ENCODE measurements at places on chromosomes 16 and 17.

DNA sequence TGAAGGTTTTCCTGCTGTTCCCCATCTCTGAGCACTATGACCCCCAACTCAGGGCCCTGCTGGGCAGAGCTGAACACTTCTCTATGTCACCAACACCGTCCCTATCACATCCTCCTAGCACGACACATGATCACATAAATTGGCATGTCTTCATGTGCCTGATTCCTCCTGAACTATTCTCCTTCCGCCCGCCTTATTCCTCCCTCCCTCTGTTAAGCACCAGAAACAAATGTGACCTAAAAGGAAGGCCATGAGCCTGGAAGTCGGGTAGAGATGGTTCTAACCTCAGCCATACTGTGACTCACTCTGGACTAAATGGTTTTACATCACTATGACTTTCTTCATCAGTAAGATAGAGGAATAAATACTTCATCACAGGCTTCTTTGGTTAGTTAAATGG lies 80.8 kb upstream of the DYNLRB2 start:
- DNase-seq: no peak

DNA sequence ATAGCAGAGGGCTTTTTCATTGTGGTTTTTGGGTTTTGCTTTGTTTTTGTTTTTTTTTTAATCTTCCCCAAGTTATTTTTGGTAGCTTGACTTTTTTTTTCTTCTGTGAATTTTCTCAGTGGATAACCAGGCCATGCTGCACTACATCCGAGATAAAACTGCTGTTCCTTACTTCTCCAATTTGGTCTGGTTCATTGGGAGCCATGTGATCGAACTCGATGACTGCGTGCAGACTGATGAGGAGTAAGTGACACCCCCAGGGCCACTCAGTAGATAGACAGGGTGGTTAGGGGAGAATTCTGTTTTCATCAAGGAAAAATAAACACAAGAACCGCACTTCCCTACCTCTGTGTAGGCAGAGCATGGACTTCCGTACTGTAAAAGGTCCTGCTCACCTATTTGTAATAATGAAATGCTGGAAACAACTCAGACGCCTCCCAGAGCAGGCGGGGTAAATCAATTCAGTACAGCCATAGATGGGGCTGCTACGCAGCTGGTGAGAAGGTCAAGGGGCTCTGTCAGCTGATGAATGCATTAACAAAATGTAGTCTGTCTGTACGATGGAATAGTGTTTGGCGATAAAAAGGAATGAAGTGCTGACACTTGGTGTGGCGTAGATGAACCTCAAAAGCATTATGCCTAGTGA lies 28.6 kb downstream of the CLEC16A start:
- DNase-seq: no peak

DNA sequence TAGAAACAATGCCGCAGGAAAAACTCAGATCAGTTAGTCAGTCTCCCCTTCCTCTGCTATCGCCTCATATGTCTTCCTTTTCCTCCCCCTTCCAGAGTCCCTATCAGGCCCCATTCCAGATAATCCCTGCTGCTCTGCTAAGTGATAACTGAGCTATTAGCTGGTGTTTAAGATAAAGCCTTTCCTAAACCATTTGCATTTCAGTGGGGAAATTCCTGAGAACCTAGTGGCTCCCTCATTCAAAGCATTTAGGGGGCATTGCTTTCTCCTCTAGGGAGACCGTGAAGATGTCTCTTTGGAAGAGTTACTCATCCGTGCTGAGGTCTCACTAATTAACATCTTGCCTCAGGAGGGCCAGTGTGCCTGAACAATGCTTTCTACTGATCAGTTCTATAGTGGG lies 401.6 kb downstream of the NPIPA7 start:
- DNase-seq: no peak

DNA sequence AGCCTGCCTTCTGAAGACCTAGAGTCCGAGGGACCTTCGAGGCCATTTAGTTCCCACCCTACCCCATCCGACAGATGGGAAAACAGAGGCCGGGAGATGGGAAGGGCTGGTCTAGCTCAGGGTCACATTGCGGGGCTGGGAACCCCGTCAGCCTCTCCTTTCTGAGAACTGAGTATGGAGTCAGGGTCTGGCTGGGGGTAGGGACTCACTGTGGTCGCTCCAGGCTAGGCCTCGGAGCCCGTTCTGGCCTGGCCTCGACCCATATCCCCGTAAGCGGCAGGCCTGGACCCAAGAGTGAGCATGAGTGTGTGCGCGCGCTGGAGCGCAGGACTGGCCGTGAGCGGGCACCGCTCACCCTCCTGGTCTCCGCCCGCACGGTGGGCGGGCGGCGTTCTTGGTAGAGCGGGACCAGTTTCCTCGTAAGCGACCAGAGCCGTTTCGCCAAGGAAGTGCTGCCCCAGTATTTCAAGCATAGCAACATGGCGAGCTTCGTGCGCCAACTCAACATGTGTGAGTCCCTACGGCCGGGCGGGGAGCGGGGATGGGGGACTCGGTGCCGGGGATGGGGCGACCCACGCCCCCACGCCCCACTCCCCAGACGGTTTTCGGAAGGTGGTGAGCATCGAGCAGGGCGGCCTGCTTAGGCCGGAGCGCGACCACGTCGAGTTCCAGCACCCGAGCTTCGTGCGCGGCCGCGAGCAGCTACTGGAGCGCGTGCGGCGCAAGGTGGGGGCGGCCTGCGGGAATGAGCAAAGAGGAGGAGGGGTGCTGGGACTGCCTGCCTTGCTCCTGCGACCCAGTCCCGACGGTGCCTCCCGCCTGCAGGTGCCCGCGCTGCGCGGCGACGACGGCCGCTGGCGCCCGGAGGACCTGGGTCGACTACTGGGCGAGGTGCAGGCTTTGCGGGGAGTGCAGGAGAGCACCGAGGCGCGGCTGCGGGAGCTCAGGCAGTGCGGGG lies 855 bp downstream of the HSF4 start:
- no peak for DNase-seq

DNA sequence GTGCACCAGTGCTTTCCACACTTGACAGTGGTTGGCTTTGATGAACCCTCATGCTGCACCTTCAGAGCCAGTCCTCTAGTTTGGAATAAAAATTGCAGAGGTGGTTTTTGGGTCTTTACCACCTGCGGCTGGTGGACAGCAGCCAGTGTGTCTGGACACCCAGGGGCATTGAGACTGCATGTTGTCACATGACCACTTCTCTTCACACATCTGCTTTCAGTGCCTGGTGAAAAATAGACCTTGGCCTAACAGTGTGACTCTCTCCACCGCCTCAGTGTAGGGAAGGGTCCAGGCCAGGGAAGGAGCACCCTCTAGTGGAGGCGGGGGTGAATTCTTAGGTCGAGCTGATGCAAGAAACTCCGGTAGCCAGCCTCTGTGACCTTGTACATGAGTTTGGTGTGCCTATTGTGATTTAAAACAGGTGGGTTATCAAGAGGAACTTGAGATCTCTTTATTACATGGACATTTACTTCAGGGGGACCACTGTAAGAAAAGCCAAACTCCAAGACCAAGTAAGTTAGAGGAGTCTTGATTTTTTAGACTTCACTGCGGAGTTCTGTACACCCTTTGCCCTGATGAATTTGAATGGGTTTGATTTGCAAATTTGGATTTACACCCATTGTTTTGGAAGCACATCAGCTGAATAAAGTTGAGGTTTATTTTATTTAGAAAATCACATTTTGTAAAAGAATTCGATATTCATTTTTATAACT lies 17.9 kb downstream of the GOSR2 start:
- peak; percentile 43 for DNase-seq

DNA sequence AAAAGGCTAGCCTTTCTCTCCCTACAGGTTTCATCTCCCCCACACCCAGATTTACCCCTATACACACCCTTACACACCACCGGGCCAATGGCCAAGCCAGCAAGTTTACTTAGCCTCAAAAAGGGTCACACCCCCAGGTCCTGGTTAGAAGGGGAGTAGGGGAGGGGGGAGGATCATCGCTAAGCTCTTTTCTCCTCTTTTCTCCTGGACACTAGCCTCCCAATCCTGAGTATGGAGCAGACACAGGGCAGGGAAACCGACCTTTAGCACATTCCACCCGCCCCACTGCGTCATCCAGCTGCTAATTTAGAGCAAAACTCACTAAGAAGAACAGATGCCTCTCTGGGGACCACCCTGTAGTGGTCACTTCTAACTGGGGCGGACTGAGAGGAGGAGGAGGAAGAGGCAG lies 4.4 kb downstream of the ACLY start:
- no peak for DNase-seq

- DNase-seq: no peak
Measured at GRCh38 chr16:82682767-82683166, 56.0 kb downstream of the CDH13 start.

DNA sequence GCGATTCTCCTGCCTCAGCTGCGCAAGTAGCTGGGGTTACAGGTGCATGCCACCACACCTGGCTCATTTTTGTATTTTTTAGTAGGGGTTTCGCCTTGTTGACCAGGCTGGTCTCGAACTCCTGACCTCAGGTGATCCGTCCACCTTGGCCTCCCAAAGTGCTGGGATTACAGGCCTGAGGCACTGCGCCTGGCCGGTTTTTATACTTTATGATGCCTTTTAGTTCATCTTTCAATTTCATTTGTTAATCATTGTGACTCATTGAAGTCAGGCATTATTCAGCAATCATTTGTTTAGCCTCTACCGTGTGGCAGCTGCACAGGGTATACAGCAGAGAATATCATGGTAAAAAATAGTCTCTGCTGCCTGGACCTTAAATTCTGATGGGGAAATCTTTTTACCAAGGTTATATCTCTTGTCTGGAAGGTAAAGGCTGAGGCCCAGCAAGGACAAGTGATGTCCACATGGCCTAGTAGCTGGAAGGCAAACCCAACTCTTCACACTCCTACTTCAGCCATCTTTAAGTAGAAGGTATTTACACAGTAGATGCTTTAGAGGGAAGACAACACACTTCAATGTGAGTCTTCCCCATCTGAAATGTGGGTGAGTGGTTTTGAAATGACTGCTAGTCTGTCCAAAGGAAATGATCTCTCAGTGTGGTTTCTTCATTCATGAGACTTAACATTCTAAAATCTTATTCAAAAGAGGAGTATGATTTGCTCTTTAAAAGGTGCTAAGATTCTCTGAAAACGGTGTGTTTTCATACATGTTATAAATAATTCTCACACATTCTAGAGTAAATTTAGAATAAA lies 2.4 kb downstream of the PRPSAP2 start:
- no peak for DNase-seq

- no peak for DNase-seq
Measured at GRCh38 chr17:73706858-73707257, 62.6 kb upstream of the SDK2 start.

GRCh38 chr17:76237859-76238313 lies 2.4 kb downstream of the RNF157 start:
- DNase-seq: no peak

DNA sequence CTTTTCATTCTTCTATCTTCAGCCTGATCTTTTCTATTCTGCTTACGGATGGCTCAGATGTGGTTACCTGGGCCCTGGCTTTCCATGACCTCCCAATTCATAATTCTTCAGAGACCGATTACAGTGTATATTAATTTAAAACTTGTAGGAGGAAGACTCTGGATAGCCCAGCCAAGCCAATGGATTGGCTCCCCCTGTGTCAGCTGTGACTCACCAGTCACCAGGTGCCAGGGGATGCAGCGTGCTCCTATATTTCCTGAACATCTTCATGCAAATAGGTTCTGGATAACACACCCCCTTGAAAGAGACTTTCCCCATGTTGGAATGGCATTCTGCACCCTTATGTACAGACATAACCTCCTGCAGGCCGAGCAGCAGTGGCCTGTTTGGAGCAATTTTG lies 208.3 kb upstream of the WSCD1 start:
- no peak for DNase-seq

DNA sequence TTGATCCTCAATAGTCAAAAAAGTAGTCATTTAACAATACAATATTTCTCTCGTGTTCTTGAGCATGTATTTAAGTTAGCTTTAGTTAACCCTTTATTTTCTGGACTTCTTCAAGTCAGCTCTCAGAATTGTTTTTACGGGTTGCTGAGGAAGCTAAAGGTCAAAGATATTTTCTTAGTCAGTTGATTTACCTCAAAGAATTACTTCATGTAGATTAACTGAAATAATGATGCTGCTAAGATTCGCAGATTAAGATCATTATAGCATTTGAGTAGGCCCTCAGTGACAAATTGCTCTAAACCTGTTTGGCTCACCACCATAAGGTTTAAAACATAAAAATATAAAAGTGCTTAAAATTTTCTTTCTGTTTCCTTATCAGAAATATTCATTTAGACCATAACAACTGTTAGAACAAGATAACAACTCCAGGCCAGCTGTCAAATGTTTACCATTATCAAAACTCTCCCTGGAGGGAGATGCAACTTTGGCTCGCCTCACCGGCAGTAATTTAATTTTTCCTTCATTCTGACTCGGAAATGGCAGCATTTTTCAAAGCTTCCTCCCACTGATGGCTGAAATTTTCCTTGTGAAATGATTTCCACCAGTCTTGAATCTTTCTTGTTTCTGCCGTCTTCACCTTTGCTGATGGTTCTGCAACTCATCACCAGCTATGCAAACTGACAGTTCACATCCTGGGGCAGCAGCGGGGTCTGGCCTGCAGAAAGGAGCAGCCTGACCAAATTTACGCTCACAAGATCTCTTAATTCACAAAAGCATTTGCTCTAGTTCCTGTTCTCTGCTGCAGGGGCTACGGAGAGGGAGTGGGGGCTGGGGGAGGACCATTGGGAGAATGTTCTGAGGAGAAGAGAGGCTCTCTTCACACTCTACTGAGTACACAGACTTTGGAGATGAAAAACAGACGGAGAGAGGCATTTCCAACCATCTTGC lies 254.8 kb upstream of the TBX2 start:
- no peak for DNase-seq

DNA sequence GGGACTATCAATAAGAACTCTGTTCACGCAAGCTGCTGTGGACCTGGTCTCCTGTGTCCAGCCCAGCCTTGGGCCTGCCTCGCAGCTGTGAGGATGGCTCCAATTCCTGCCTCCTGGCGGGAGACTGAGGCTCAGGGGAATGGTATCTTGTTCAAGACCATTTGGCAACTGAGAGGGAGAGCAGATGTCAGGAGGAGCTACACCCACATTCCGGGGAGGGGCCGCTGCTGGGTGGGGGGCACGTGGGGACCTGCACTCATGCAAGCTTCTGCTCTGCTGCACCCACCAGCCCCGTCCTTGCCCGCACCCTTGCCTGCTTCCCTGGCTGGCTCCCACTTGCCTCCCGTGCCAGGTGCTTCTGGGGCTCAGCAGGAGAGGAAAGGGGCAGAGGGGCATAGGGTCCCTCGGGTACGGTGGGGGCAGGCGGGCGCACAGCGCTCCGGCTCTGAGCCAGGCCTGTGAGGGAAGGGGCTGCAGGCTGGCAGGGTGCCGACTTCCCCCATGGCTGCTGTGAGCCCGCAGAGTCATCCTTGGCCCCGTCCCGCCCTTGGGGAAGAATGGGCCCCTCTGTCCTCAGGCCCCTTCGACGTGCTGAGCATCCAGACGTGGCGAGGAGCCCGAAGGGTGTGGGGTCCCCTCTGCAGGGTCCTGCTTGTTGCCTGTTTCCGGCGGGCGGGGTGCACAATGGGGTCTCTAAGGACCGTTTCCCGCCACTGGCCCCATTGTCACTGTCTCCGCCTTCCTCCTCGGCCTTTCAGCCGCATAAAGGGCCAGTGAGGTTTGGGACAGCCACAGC lies 2.7 kb downstream of the METRN start:
- no peak for DNase-seq

- DNase-seq: no peak
Measured at GRCh38 chr16:8941718-8942344, 21.9 kb downstream of the USP7 start.
